ENCODE measurements at places on chromosomes 5 and 9.
A peak's percentile ranks its signal among the peaks of the same experiment; 100 is the strongest.

DNA sequence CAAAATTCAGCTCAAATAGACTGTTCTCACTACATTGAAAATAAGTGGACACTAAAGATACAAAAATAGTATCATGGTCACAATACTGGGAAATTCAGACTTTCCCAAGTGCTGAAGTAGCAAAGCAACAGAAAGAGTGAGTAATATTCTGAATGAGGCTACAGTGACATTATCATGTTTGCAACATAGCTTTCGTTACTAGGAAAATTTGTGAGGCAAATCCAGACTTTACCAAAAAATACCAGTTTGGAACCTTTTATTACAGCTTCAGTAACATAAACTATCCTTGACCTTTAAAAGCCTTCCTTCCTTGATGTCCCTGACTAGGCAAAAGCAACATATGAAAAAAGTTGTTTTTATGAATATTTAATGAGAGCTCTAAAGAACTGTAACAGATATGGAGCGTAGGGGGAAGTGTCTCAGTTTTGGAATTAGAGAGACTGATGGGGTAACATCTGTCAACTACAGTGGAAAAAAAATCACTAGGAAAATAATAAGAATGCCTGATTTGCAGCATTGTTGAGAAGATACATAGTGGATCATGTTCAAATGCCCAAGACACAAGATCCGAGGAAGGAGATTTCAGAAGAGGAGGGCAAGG, 312.9 kb downstream of the ADGRV1 start:
- DNase-seq, result no peak

- DNase-seq, result no peak
Measured at GRCh38 chr5:159639590-159639989, 276.7 kb upstream of the ADRA1B start.

DNA sequence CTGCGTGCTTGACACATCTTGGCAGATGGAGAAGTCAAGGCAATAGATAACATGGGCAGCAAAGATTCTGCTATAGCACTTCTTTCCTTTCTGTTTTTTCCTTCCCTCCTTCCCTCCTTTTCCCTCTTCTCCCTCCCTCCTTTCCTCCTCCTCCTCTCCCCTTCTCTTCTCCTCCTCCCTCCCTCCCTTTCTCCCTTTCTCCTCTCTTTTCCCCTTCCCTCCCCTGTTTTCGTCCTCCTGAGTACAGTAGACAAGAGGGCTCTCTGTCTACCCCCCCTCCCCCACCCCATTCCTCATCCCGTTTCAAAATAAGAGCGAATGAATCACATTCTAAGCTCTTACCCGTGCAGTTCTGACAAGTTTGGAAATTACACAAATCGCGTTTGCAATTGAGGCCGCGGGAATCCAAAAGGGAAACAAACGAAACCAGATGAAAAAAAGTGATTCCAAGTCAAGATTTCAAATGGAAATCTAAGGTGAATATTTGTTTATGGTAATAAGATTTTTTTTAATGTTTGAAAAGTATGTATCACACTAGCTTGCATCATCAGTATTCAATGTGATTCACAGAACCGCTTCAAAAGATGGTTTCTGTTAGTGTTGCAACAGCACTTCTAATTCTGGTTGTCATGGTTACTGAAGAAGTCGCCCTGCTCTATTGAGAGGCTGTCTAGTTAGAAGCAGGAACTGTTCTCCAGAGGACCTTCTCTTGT, 1.3 kb downstream of the NIM1K start:
- peak; percentile 63 for DNase-seq

- no peak for DNase-seq
Measured at GRCh38 chr9:97057651-97058050, 18.7 kb upstream of the CTSV start.

Data from H54 (cell line).